Spinal cord (tissue), 10 donors: ENCODE measurements at places on chromosomes 12 and 14. TPM values are rescaled to one million over a fixed set of nuclear protein-coding genes. Genes with fewer than 3 reads are reported as not detected.

ZNF705A gene
- 0.06 TPM for polyA plus RNA-seq

TMEM120B gene
- 22.2 TPM for polyA plus RNA-seq

TRMT61A gene
- polyA plus RNA-seq, result 10.7 TPM

TMPRSS12 gene
- polyA plus RNA-seq, result 0.12 TPM

ZFYVE26 gene
- 14.5 TPM for polyA plus RNA-seq

AMN gene
- polyA plus RNA-seq, result 4.0 TPM

MUCL1 gene
- polyA plus RNA-seq, result not detected

CSRP2 gene
- polyA plus RNA-seq, result 64.6 TPM

SPX gene
- 6.5 TPM for polyA plus RNA-seq

KRT5 gene
- 0.27 TPM for polyA plus RNA-seq

CPM gene
- polyA plus RNA-seq, result 15.1 TPM

CDK4 gene
- polyA plus RNA-seq, result 138 TPM

PIANP gene
- polyA plus RNA-seq, result 81.7 TPM

FAM186B gene
- polyA plus RNA-seq, result 3.4 TPM

B3GNT4 gene
- polyA plus RNA-seq, result 4.5 TPM

AQP6 gene
- 7.3 TPM for polyA plus RNA-seq

OVCH1 gene
- 0.78 TPM for polyA plus RNA-seq

ATF1 gene
- 19.8 TPM for polyA plus RNA-seq

ALG10 gene
- 4.8 TPM for polyA plus RNA-seq

CLEC14A gene
- polyA plus RNA-seq, result 12.3 TPM

DNA sequence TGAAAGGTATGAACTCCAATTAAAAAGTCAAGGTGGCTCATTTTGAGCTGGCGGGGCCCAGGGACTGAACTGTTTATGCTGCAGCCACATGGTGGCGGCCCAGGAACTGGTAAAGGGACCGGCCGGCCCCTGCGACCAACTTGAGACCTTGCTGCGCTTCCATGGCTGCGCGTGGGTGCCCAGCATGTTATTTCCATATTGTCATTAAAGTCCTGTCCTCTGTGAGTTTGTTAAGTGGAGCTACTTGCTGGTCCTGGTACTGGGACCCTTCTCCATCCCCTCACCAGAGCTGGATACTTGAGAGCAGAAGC, 62.3 kb downstream of the BEGAIN start:
- DNase-seq, result no peak

DNA sequence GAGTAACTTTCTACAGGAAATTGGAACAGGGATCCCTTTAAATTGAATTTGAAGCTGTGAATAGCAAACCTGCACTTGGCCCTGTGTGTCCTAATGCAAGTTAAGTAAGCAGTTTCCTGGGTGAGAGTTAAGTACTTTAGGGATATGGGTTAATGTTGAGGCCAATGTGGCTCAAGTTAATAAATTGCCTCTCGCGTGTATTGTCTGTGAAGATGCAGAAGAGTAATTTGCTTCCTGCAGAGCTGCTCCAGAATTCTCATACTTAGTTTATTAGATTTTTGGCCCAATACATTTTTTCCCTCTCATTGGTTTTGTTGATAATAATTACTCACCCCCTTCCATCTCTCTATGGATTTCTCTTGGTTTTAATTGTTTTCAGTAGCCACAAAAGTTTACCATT, 86.5 kb downstream of the SLC25A47 start:
- DNase-seq, result no peak

- DNase-seq, result no peak
Observed at GRCh38 chr12:46814143-46814542, 11.7 kb downstream of the SLC38A4 start.

- DNase-seq, result no peak
Observed at GRCh38 chr12:127178052-127178451, 1088.9 kb upstream of the TMEM132C start.

DNA sequence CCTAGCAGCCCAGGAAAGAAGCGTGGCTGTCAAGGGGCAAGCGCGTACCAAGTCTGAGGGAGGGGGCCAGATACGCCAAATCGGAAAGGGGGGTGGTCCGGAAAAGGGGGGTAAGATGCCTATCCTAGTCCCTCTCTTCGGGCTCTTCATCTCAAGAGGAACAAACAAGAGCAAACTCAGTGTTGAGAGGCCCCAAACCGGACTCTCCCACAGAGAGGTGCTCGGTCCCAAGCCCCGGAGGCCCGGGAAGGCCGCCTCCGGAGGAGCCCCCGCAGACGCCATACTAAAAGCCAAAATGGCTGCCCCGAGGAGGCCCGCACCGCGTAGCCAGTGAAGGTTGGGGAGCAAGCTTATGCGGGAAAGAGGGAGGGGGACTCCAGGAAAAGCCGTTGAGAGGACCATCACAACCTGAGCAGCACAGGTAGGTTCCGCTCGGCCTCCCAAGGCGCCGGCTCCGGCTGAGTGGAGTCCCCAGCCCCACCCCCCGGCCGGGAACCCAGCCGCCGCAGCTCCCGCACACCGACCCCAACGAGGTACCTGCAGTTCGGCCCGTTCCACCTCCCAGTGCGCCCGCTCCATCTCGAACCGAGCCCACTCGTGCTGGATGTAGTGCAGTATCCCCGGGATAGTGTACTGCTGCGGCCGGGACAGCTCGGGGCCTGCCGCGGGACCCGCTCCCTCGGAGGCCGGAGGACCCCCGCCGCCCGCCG, at the start of gene AP4S1:
Gene AP4S1 (plus strand): TSS at position 283 of the 710 bp plus-strand sequence. CDS start 40,548 bp downstream, outside the sequence.
- peak; percentile 24 for DNase-seq

- DNase-seq, result no peak
Observed at GRCh38 chr12:12881151-12881909, 10.0 kb upstream of the GPRC5A start.

GRCh38 chr12:116071555-116072230, 205.8 kb downstream of the MED13L start:
- no peak for DNase-seq

GRCh38 chr12:47740606-47741339, 15.5 kb upstream of the ENDOU start:
- DNase-seq, result no peak

- no peak for DNase-seq
Observed at GRCh38 chr14:79248771-79249170, 962.5 kb downstream of the DIO2 start.

GRCh38 chr14:64045091-64045490, 192.3 kb downstream of the SYNE2 start:
- no peak for DNase-seq

DNA sequence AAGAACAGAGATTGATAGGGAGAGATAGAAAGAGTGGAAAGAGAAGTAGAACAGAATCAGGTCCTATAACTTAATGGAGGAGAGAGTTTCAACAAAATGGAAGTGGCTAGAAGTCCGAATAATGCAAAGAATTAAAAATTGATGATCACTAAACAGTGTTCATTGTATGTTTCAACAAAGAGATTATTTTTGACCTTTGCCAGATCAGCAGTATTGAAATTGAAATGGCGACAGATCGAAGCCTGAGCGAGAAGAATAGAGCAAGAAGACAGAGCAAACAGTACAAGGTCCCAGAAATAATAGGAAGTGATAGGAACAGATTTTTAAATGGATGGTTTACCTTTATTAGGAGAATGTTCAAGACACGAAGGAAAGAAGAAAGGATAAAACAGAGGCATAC, 1012.8 kb upstream of the FBXO33 start:
- DNase-seq, result no peak

- peak; percentile 58 for DNase-seq
Observed at GRCh38 chr14:39267608-39268005, 33.9 kb downstream of the MIA2 start.

DNA sequence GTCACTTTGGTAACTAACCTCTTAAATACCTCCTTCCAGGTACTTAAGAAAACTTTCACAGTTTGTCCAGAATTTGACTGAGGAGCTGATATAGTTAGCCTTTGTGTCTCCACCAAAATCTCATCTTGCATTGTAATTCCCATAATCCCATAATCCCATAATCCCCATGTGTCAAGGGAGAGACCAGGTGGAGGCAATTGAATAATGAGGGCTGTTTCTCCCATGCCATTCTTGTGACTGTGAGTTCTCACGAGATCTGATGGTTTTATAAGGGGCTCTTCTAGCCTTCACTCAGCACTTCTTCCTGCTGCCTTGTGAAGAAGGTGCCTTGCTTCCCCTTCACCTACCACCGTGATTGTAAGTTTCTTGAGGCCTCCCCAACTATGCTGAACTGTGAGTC, 7.8 kb upstream of the NOVA1 start:
- DNase-seq, result no peak

- peak; percentile 81 for DNase-seq
Observed at GRCh38 chr14:54488646-54489317, at the start of gene GMFB. GMFB (minus strand) TSS chr14:54488980; CDS start chr14:54488927, 53 bp downstream.

- no peak for DNase-seq
Observed at GRCh38 chr12:79674629-79675028, 16.1 kb downstream of the PAWR start.

DNA sequence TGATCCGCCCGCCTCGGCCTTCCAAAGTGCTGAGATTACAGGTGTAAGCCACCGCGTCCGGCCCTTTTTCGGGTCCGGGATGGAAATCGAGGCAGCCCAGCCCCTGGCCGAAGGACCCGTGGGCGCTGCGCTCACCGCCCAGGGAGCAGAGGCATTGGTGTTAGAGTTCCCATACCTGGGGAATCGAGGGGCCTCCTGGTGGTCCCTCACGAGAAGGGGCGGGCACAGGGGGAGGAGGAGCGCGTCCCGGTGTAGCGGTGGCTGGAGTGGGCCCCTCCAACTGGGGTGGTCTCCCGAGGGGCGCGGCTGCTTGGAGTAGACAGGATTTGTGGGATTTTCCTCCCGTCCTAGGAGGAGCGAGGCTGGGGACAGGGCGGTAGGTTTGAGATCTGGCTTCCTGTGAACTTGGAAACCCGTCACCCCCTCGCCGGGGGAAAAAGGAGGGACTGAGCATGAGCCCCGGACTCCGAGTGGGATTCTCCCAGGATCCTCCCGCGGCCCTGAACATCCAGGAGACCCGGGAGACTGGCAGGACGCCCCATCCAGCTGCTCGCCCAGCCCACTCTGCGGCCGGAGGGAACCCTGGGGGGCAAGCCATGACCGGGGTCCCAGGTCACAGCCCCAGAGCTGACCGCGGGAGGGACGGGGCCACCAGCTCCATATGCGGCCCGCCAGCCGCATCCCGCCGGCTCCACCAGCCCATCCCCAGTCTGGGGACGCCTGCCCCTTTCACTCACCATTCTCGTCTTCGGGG, 70.9 kb downstream of the ASCL4 start:
- no peak for DNase-seq

GRCh38 chr14:68628605-68629310, 164.1 kb downstream of the ZFP36L1 start:
- DNase-seq, result no peak

DNA sequence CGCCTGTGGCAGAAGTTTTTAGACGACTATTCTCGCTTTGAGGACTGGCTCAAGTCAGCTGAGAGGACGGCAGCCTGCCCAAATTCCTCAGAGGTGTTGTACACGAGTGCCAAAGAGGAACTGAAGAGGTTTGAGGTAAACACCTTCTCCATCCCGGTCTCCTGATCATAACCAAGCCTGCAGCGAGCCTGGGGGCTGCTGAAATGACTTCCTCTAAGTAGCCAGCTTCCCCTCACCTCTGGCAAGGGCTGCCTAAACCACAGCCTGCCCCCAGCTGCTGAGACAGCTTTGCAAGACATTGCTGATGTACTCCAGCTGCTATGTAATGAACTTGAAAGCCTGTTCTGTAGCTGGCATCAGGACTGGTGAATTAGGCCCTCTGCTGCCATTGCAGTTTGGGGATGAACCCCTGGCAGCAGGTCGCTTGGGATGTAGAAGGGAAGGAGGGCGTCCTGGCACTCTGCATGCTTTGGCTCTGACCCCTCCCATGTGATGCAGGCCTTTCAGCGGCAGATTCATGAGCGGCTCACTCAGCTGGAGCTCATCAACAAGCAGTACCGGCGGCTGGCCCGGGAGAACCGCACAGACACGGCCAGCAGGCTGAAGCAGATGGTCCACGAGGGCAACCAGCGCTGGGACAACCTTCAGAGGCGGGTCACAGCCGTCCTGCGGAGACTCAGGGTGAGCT, 84.6 kb downstream of the ESR2 start:
- no peak for DNase-seq

DNA sequence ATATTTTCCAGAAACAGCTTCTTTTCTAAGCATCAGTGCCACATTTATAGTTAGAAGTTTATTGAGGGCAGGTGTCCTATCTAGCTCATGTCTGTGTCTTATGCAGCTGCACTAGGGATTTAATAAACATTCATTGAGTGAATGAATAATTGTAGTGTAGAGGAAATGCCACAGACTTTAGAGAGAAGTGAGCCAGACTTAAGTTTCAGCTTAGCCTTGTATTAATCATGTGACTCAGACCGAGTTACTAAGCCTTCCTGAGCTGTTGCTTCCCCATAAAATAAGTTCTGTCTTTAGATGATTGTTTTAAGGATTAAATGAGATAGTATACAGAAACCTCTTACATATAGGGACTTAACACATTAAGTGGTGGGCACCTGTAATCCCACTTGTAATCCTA, 236.1 kb upstream of the DDHD1 start:
- no peak for DNase-seq

DNA sequence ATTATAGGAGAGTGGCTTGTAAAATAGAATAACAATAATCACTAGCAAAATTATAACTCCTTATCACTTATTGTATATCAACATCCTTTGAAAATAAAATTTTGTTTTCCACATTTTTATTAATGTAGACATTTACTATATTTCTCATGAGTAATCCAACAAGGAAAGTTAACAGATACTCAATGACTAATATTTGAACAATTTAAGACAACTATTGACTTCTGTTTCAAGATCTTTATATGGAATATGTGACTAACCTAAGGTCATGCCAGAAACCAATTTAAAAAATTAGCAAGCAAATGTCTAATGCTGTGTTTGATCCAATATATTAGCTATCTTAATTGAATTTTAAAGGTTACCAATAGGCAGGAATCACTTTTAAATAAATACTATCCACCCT, 638.5 kb upstream of the FLRT2 start:
- DNase-seq, result no peak

GRCh38 chr12:65828711-65829339, 4.5 kb downstream of the HMGA2 start:
- DNase-seq, result no peak

GRCh38 chr14:72552236-72552635, 341.7 kb downstream of the DPF3 start:
- no peak for DNase-seq

DNA sequence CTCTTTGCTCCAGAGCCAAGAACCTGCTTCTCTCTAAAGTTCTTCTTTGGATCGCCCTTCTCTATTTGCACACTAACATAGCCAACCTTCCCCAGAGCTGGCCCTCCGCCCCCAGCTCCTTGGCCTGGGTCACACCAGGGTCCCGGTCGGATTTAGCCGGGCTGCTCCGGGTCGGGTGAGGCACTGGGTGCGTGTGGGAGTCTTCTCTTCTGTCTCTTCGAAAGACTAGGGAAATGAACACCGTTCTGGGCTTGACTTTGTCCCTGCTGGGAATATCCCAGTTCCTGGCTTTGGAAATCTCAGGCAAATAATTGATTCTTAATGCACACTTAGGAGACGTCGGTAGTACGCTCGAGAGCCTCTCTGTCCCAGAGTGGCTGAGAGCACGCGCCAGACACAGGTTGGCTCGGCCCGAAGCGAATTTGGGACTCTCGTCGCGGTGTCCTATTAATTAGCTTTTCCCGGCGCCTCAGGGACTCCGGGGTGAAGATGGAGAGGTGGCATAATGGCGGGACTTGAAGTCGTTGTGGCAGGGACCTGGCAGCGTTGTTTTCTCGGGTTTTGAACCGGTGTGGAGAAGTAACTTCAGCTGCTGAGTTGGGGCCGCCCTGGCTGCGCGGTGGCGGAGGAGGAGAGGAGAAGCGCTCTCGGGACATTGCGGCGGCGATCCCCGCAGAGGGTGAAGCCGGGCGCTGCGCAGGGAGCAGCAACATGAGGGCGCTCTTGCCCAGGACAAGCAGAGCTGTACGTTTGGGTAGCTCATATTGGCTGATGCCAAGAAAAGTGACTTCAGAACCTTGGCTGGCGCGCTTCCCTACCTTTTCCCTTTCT, 7.5 kb downstream of the FOXG1 start:
- DNase-seq, result peak; percentile 95
